ENCODE measurements at places on chromosomes 16 and 17.

GRCh38 chr17:71417142-71417541 is 703.7 kb upstream of the SOX9 start:
- H3K36me3 ChIP-seq = no peaks in the 10 kb centered on the region
- DNase-seq = no peak
- H3K27ac ChIP-seq = no peak overlapping the region
- H3K27me3 ChIP-seq = no peaks in the 10 kb centered on the region
- H3K4me1 ChIP-seq = no peaks in the 10 kb centered on the region

- no peak for DNase-seq
- H3K4me1 ChIP-seq = no peaks in the 10 kb centered on the region
- H3K27ac ChIP-seq = no peak overlapping the region
- H3K4me3 ChIP-seq = no peak overlapping the region
- peaks cover 34% of the 10 kb centered on the region for H3K27me3 ChIP-seq
Measured at GRCh38 chr17:6241381-6241780, 171.2 kb downstream of the WSCD1 start.

DNA sequence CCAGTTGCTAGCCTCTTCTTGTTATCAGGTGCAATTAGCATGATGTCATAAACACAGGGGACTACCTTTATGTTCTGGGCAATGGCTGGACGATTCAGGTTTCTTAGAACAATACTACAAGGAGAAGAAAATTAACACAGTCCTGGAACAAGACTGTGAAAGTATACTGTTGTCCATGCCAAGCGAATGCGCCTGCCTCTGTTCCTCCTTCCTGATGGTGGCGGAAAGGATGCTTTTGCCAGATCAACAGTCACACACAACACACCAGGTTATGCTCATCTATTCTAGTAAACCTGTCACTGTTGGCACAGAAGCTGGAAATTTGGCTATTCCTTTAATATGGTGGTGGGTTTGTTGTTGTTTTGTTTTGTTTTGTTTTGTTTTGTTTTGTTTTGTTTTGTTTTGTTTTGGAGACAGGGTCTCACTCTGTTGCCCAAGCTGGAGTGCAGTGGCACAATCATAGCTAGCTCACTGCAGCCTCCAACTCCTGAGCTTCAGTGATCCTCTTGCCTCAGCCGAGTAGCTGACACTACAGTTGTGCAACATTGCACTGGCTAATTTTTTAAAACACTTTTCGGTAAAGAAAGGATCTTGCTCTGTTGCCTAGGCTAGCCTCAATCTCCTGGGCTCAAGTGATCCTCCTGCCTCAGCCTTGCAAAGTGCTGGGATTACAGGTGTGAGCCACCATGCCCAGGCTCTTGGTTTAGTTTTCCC is 3.1 kb upstream of the CD300LD start:
- peaks cover 24% of the 10 kb centered on the region for H3K4me1 ChIP-seq
- H3K4me3 ChIP-seq = no peak overlapping the region
- peaks cover 14% of the 10 kb centered on the region for H3K27me3 ChIP-seq
- H3K27ac ChIP-seq = no peak overlapping the region
- no peak for DNase-seq

- no peaks in the 10 kb centered on the region for H3K4me1 ChIP-seq
- H3K36me3 ChIP-seq = no peaks in the 10 kb centered on the region
- DNase-seq = no peak
- H3K27me3 ChIP-seq = no peaks in the 10 kb centered on the region
- no peak overlapping the region for H3K4me3 ChIP-seq
Measured at GRCh38 chr17:53004902-53005301, 817.8 kb upstream of the KIF2B start.

- H3K4me3 ChIP-seq = no peak overlapping the region
- H3K27me3 ChIP-seq = peaks cover 33% of the 10 kb centered on the region
- no peaks in the 10 kb centered on the region for H3K36me3 ChIP-seq
Measured at GRCh38 chr16:85252461-85252860, 140.2 kb upstream of the CIBAR2 start.

DNA sequence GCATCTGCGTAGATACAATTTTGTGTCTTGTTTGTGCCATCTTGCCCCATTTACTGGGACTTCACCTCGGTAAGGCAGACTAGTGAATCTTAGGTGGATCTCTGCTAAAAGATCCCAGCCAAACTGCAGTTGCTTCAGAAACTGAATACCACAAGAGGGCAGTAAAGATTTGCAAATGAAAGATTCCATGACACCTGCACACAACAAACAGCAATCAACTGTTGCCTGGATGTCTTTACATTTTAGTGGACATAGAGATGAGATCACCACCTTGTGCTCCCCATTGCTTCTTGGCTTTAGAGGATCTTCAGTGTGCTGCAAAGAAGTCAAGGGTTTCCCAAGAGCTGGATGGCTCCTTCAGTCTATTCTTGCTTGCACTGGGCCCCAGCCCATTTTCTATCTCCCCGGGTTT is 119.2 kb upstream of the CACNG5 start:
- H3K4me1 ChIP-seq = peaks cover 1% of the 10 kb centered on the region
- H3K27ac ChIP-seq = no peak overlapping the region
- no peaks in the 10 kb centered on the region for H3K36me3 ChIP-seq
- DNase-seq = peak; percentile 26
- H3K4me3 ChIP-seq = no peak overlapping the region
- H3K27me3 ChIP-seq = peaks cover 5% of the 10 kb centered on the region

GRCh38 chr16:30485818-30486436 is 13.4 kb downstream of the ITGAL start:
- no peaks in the 10 kb centered on the region for H3K27me3 ChIP-seq
- DNase-seq = no peak
- H3K27ac ChIP-seq = peak overlapping the region; percentile 70
- peaks cover 23% of the 10 kb centered on the region for H3K4me1 ChIP-seq

- peaks cover 7% of the 10 kb centered on the region for H3K27me3 ChIP-seq
- DNase-seq = no peak
- H3K36me3 ChIP-seq = peaks cover 18% of the 10 kb centered on the region
- peak overlapping the region; percentile 90 for H3K27ac ChIP-seq
Measured at GRCh38 chr16:89096768-89097391, 3.2 kb downstream of the ACSF3 start.
